Frontal cortex (tissue), 4 donors: ENCODE measurements at places on chromosomes 13 and 19.

DNA sequence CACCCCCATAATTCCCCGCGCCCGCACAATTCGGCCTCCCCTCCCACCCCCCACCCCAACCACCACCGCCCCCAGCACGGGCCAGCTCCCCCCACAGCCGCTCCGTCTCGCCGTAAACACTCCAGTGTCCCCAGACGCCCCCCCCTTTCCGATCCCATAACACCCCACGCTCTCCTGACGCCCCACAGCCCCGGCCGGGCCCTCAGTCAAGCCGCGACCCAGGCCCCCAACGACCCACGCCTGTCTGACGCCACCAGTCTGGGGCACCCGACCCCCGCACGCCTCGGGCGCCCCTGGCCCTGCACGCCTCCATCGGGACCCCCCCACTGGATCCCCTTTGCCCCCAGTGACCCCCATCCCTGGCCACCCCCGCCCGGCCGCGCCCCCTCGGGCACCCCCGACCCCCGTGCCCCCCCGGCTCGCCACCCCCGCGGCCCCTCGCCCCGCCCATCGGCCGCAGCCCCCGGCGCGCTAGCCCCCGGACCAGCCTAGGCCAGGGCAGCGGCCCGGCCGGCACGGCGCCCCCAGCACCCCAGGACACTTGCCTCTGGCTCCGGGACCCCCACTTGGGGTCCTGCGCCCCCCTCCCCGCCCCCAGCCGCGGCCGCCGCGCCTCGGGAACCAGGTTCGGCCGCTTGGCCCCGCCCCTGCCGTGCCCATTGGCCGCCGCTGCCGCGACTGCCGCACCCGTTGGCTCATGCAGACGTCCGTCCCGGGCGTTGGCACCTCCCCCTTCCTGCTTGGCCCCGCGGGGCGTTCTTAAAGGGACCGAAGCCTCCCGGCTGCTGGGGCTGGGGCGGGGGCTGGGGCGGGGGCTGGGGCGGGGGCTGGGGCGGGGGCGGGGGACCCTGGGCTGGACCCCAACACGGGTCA lies at the start of gene FKBP8:
TSS of gene FKBP8 (minus strand) at position 633 of the 873 bp plus-strand sequence. CDS start 1,603 bp downstream, outside the sequence.
- peak; percentile 99 for DNase-seq

GRCh38 chr13:33153421-33154404 lies 131.8 kb downstream of the STARD13 start:
- no peak for DNase-seq

DNA sequence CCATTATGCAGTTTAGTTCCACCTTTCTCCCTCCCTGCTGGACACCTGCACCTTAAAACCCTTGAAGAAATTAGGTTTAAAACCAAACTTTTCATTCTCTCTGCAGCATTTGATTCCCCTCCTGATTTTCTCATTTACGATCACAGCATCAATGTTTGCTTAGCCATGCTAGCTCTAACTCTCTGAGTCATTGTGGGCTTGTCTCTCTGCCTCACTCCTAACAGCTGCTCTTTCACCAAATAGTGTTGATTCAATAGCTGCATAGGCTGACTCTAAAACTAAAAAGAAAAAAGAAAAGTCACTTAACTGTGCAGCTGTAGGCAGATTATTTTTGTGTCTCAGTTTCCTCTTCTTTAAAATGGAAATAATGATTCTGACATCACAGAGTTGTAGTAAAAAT lies 1124.9 kb downstream of the DIAPH3 start:
- no peak for DNase-seq

DNA sequence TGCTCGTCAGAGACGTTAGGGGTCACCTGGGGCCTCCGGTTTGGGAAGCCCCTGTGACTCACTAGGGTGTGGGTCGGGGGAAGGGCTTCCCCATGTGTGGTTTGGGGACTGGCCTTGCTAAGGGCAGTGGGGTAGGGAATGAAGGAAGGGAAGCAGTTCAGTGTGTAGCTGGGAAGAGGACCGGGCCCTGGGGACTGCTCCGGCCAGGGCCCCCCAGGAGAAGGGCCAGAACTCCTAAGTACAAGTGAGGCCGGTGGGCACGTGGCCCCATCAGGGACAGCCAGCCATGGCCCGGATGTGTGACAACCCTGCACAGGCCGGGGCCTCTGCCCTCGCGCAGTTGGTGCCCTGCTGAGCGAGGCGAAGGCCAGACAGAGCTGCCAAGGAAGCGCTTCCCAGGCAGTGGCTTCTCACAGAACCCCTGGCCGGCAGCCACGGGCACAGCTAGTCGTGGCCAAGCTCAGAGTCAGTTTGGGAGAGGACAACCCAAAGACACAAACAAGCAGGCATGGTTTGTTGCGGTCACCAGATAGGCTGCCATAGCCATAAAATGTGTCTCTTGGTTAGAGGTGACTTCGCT lies 25.7 kb downstream of the TEX29 start:
- DNase-seq: no peak
